Fibroblast of lung (primary cell): ENCODE measurements at places on chromosomes 12 and 14. TPM values are rescaled to one million over a fixed set of nuclear protein-coding genes. Genes with fewer than 3 reads are reported as not detected.
A peak's percentile ranks its signal among the peaks of the same experiment; 100 is the strongest.

- DNase-seq: no peak
These were observed 138.2 kb downstream of the SRGAP1 start for GRCh38 chr12:63982604-63983295.

CELA1 gene
- not detected in 2 replicates for polyA plus RNA-seq

DNA sequence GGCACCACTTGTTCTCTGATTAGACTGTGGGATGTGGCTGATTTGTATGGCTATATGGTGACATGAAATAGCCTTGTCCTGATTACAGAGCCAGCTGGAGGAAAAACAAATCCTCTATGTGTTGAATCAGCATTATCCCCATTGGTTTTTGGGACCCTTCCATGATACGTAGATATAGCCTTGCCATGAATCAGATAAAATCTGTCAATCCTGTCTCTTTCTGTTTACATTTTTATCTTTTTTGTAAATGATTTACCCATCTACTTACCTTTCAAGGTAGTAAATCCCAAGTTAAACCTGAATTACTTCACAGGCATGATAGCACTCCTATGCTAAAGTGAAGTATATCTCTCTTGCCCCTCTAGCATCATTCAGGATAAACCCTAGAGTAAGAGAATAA is 789.3 kb downstream of the TMTC2 start:
- DNase-seq: no peak

TNFAIP2 gene
- 31.6 and 71.5 TPM in 2 replicates for polyA plus RNA-seq

- no peak for DNase-seq
These were observed 12.7 kb downstream of the CLEC2A start for GRCh38 chr12:9919443-9919842.

GRCh38 chr12:124915239-124916236 is 1.1 kb upstream of the UBC start:
- peak; percentile 51 for DNase-seq

DNA sequence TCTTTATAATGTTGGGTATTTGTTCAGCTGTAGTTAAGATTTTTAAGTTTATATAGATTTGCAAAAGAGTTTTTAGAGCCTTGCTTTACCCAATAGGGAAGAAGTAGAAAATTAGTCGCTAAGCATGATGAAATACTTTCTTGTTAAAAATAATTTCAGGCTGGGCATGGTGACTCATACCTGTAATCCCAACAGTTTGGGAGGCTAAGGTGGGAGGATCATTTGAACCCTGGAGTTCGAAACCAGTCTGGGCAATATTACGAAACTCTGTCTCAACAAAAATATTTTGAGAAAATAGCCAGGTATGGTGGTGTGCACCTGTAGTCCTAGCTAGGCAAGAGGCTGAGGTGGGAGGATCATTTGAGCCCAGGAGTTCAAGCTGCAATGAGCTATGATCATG is 18.7 kb upstream of the SCFD1 start:
- DNase-seq: no peak

- DNase-seq: no peak
These were observed 25.9 kb upstream of the BLTP3B start for GRCh38 chr12:100168562-100168961.

GRCh38 chr12:109518820-109519665 is 41.6 kb downstream of the UBE3B start:
- DNase-seq: peak; percentile 63

DNA sequence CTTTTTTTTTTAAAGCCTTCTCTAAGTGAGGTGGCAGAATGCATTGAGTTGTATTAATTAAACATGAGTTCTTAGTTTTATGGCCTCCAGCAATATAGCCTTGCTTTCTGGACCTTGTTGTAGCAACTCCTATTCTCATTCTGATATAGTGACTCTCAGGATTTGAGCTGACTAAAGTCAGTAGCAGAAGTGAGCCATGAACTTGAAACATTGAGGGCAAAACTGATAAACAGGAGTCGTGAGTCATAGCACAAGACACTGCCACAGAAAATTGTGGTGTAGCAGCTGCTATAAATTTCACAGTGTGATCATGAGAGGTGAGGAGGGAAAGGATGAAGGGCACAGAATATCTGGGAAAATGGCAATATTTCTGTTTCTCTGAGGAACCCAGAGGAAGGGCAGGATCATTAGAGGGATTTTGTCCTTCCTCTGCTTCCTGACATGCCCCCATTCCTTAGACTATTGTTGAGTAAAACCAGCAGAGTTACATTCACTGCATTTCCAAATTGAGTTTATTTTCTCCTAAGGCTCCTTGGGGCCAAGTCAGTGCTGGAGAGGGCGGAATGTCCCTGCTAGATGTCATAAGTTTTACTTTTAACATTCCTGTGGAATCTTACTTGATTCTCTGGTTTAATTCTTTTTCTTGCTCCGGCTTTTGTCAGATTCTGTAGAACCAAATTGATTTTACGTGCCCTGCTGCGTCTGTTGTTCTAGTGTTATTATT is 7.5 kb downstream of the KLRG1 start:
- peak; percentile 23 for DNase-seq

GRCh38 chr14:94288610-94289465 is 4.2 kb downstream of the SERPINA10 start:
- no peak for DNase-seq

DNA sequence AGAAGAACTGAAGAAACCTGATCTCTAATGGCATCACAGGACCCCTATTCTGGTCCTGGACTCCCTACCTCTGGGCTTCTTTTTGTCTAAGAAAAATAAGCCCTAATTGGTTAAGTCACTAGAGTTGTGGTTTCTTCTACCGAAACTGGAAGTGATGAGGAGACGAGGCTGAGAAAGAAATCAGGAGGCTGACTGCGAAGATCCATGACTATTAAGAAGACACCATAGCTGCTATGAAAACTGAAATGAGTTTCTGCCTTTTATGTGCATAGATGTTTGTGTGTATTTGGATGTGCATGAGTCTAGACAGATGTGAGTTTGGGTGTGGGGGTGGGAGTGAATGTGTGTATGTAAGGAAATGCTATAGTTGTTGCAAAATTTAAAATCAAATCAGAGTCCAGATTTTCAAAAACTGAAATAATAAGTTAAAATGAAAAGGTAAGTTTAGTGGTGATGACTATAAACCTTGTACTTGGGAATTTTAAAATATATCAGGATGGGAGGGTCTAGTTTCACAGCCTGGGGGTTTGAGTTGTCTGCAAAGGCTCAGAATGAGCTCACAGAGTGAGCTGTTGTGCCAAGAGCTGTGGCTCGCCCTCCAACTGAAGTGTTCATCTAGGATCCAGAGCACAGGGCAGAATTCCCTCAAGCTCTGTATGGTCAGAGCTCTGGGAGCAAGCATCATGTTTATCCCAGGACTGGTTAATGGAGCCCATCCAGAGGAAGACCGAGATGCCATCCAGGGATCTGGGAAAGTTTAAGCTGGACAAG is 94.9 kb downstream of the VCPKMT start:
- DNase-seq: no peak

- no peak for DNase-seq
These were observed 11.1 kb downstream of the CCDC197 start for GRCh38 chr14:94008234-94008633.

DNA sequence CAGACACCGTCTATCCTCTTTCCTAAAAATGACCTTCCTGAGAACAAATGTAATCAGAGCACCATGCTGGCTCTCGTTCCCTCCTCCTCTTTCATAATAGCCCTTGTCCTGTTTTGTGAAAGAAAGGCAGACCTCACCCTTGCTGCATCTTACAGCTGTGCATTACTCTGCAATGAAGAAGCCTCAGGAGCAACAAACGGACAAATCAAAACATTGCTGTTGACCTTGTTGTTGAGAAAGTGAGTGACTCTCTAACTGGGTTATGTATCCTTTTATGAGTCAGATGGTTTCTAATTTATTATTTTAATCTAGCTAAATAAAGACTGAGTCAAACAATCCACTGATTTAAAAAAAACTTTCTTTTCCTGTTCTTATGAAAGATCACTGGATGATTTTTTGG is 180.9 kb downstream of the RPS29 start:
- DNase-seq: peak; percentile 87

SOAT2 gene
- polyA plus RNA-seq: 0.12 TPM in 1 of 2 replicates, not detected in the other

DNA sequence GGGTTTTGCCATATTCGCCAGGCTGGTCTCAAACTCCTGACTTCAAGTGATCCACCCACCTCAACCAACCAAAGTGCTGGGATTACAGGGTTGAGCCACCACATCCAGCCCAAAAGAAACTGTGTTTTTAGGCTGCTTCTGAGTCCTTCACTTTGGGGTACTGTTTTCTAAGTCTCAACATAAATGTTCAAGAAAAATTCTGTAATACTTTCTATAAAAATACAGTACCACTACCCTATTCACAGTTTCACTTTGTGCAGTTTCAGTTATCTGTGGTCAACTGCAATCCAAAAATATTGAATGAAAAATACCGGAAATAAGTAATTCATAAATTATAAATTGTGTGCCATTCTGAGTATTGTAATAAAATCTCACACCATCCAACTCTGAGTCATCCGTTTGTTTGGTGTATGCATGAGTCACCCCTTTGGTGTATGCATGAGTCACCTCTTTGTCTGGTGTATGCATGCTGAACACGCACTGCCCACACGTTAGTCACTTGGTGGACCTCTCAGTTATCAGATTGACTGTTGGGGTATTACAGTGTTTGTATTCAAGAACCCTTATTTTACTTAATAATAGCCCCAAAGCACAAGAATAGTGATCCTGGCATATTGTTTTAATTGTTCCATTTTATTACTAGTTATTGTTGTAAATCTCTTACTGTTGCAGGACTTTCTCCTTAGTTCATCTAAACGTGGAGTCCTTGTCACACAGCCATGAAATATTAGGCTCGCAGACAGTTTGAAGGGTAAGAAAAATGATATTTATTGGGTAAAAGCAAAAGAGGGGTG is 190.2 kb downstream of the FSCB start:
- DNase-seq: peak; percentile 98

DNA sequence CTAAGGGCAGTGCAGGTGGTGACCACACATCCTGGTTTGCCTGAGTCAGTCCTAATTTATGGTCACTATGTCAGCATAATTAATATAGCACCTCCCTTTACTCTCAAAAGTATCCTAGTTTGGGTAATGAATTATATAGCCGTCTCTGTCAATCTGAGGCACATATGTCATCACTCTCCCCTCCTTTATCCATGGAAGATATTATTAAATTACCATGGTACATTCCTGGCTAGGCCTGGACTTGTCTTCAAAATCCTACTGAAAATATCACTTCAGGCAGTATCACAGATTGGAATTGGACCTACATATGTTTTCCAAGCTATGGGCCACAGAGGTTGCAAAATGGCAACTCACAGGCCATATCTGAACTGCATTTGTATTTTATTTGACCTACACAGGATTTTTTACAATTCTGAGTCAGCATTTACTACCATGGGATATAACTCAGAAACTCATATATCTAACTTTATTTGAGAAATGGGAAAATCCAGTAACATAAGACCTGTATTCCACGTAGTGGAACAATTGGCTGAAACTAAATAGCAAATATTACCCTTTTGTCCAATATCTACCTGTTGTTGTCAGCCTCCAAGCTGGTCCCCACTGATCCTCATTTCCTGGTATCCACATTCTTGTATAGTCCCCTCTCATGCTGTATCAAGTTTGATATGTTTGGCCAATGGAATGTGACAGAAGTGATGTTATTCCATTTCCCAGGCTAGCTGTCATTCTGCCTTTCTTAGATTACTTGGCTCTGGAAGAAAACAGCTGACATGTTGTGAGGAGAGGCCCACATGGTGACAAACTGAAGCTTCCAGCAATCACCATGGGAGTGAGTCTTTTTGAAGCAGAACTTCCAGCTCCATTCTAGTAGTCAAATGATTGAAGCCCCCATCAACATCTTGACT is 102.5 kb upstream of the MDM1 start:
- DNase-seq: no peak

GRCh38 chr14:96071561-96071960 is 32.4 kb downstream of the C14orf132 start:
- no peak for DNase-seq

DNA sequence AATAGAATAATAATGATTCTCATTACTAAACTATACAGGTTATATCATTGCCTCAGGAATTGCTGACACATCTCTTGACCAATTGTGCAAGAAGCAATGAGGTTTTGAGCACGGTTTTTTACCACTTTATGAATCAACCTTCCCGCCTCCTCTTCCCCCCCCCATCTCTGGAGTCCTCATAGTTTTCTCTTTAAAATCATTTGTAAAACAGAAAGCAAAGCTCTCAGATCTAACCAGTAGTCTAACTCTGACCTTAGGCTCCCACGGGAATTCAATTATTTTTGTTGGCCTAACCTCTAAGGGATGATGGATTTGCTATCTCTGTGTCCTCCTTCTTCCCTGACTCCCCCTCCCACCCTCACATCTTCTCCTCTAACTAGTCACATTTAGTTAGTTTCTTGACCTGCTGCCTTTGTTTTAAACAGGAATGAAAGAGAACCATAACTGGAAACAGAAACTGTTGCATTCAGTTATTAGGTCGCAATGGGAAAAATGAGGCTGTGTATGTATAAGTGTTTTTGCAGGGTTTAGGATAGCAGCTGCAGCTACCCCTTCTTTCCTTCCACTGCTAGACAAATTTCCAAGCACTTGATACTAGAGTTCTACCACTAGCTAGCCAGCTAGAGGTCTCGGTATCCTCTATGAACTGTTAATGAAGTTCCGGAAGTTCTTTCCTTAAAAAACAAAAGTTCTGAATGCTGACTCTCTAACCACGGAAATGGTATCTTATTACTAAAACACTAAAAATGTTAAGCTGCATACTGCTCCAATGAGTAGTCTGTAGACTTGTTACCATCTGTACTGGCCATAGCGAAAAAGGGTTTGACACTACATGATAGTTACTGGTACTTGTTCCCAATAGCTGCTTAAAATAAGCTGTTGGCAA is 65.4 kb downstream of the TAOK3 start:
- peak; percentile 90 for DNase-seq

OAS3 gene
- polyA plus RNA-seq: 7.0 and 18.5 TPM in 2 replicates

- no peak for DNase-seq
These were observed 95.5 kb upstream of the TMPO start for GRCh38 chr12:98419795-98420404.

DNA sequence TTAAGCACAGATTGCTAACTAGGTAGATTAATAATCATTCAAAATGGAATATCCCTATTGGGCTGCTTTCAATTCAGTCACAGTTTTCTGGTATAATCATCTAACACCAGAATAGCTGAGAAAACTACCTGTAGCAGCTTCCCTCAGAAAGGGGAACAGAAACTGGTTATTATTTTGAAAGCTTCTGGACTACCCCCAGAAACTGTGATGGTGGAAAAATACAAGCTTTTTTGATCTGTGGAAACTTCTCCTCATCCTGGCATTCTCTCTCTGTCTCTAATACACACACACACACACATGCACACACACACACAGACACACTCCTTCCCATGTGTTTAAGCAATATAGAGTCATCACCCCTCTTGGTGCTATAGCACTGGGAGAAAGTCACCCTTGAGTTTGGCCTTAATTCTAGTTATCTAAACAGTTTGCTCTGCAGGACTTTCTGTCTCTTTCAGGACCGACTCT is 251.5 kb upstream of the LMO3 start:
- DNase-seq: no peak
